Activated T-cell treated with anti-CD3 and anti-CD28 coated beads, Interleukin-2, amount 50 U/mL, for 48 hours (primary cell): ENCODE measurements at places on chromosomes 16 and 17.

DNA sequence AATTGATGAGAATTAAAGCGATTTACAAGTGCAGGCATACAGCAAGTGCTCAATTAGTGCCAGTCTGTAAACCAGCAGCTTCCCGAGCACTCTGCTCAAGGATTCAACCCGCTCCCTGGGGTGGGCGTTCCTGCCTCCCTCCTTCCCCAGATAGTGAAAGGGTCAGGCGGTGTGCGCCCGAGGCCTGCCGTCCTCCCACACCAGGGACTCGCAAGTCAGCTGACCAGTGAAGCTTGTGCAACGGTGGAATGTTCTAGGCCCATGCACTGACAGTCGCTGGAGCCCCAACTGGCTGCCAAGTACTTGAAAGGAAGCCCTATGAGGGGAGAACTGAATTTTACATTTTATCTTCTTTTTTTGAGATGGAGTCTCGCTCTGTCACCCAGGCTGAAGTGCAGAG, 53.5 kb upstream of the PABPN1L start:
- DNase-seq, result no peak

DNA sequence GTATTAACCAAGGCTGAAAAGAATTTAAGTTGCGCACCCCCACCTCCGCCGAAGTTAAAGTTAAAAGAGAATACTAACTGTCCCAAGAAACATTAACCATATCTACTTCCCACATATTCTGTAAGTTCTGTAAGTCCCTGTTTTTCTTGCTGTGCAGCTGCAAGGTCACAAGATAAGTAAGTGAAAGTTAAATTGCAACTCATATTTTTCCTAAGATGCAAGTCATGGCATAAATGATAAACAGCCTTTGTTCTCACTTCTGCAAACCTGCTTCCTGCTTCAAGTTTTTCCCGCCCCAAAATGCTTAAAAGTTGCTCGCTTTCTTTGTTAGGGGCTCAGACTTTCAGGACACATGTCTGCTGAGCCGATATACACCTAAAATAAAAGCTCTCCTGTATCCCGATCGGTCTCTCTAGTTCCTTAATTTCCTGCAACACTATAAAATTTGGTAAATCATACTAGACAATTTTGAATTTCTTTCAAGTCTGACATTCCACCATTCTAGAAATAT, 32.6 kb upstream of the ABCA9 start:
- no peak for DNase-seq

- no peak for DNase-seq
Measured at GRCh38 chr16:56319376-56319775, 106.0 kb downstream of the AMFR start.

GRCh38 chr17:73510981-73511718, 133.1 kb downstream of the SDK2 start:
- no peak for DNase-seq

DNA sequence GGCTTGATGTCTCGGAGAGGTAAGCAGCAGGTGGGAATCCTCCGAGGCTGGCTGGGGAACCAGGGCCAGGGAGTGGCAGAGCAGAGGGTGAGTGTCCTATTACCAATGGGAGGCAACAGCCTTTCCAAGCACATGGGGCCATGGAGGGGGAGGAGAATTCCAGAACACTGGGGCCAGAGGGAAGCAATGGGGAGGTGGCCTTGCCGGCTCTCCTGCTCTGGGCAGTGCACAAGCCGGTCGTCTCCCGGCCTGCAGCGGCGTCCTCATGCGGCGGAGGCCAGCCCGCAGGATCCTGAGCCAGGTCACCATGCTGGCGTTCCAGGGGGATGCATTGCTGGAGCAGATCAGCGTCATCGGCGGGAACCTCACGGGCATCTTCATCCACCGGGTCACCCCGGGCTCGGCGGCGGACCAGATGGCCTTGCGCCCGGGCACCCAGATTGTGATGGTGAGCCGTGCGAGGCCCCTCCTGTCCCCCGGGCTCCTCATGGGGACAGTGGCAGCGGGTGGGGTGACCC, 21.9 kb downstream of the SGSH start:
- DNase-seq, result no peak

DNA sequence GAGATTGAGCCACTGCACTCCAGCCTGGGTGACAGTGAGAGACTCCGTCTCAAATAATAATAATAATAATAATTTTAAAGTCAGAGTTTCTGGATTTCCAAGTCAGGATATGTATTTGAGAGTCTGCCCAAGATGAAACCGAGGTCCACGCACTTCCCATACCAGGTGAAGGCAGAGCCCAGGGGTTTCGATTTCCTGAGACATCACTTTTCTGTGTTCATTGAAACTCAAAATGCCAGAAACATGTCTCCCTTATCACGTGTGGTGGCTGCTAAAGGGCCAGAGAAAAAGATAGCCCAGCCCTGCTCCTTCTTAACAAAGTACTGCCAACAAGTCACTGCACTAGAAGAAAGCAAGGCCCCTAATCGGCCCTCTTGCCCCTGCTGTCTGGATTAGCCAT, 9.8 kb upstream of the RNF157 start:
- no peak for DNase-seq

- DNase-seq, result no peak
Measured at GRCh38 chr16:10881479-10882030, 4.6 kb downstream of the CIITA start.

GRCh38 chr16:23687034-23687808, 8.5 kb downstream of the PLK1 start:
- no peak for DNase-seq

DNA sequence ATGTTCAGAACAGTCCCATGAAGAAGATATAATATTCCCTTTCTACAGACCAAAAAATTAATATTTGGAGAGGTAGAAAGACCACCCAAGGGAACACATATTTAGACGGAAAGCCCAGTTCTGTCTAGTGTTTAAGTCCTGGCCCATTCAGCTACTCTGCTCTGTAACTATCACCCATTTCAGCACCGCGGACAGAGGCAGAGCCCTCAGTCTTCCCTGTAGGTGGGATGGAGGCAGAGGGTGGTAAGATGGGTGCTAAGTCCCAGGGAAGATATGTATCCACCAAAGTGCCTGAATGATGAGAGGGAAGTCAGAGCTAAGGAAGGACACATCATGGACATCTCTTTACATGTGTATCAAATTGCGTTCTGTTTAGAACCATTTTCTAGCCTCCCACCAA, 27.8 kb upstream of the C16orf78 start:
- DNase-seq, result peak; percentile 20

- peak; percentile 74 for DNase-seq
Measured at GRCh38 chr17:78272181-78272913, 40.9 kb downstream of the TMEM235 start.

DNA sequence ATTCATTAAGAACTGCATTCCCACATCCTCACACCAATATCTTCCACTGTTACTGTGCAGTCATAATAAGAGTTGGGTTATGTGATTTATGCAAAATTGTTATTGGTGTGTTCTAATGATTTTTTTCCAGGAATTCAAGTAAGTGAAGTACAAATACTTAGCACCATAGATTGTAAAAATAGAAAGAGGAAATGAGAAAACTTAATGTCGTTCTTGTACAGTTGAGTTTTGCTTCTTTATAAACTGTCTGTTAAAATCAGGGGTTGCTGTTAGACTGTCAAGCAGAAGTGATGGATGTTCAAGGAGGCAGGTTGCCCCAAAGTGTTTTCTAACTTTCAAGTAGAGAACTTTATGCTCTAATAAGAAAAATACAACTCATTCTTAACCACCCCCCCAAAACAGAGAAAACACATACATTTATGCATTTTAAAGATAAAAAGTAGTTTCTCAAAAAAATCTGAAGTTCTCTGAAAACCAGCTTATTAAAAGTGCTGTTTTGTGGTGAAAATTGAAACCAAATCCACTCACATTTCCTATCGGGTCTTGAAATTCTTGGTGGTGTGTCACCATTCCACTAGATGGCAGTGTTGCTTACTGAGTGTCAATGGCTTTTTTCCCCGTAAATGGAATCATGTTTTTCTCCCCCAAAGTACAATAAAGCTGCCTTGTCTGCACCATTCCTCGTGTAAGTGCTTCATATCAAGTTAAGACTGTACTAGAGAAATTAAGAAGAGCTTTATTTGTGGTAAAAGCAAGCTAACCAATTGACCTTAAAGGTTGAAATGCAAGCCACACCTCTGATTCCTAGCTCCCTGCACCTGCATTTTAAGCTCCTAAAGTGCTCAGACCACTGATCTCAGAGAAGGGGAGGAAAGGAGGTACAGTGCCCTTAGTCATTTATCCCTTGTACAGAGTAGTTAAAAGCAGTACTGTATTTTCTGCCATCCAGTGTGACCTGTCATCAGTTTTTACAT, 4.7 kb upstream of the IGSF6 start:
- no peak for DNase-seq

GRCh38 chr17:45742251-45742650, 41.9 kb upstream of the CRHR1 start:
- DNase-seq, result no peak

GRCh38 chr16:27781981-27782880, 232.3 kb downstream of the KATNIP start:
- no peak for DNase-seq

DNA sequence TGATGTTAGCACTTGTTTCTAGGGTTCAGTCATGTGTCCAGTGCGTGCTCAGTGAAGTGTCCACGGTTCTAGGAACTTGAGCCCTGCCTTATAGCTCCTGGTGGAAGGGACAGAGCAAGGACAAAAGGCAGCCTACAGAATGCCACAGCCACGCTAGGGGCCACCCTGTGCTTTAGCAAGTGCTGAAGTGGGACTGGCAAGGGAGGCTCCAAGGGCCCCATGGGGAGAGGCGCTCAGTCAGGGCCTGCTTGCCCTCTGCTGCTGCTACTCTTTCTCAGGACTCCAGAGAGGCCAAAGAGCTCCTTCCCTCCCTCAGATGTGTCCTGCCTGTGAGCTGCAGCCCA, 6.8 kb downstream of the NT5C start:
- no peak for DNase-seq

DNA sequence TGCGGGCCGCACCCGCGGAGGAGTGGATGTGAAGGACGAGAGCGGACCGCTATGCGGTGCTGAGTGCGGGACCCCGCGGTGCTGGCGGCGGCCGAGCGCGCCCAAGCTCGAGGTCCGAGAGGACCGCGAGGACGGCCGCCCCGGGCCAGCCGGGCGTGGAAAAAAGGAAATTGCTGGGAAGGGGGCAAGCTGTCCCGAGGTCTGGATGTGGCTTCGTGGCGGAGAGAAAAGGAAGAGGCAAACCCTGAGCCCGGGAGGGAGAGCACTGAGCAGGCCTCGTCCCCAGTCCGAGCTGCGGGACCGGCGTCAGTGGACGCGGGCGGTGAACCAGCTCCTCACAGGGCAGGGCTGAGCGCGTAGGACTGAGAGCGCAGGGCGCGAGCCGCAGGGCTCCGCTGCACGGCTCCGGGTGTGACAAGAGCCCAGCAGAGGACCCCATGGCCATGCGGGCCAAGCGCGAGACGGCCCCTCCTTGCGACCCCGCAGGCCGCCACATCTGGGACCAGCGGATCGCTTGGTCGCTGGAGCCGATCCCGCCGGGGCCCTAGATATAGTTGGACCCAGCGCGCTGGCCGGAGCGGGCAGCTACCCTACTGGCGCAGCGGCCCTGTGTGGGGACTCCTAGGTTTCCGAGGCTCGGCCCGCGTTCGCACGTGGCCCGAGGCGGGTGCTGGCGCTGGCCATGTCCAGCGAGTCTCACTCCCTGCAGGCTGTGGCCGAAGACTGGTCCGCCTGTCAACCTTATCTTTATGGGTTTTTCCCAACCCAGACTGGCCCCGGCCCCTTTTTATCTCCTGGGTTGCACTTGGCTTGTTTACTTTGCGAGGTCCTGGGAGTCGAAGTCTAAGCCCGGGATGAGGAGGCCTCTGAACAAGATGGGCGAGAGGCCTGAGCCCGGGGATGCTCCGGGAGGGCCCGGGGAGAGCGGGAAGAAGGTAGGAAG, 2.4 kb downstream of the TBX4 start:
- no peak for DNase-seq

DNA sequence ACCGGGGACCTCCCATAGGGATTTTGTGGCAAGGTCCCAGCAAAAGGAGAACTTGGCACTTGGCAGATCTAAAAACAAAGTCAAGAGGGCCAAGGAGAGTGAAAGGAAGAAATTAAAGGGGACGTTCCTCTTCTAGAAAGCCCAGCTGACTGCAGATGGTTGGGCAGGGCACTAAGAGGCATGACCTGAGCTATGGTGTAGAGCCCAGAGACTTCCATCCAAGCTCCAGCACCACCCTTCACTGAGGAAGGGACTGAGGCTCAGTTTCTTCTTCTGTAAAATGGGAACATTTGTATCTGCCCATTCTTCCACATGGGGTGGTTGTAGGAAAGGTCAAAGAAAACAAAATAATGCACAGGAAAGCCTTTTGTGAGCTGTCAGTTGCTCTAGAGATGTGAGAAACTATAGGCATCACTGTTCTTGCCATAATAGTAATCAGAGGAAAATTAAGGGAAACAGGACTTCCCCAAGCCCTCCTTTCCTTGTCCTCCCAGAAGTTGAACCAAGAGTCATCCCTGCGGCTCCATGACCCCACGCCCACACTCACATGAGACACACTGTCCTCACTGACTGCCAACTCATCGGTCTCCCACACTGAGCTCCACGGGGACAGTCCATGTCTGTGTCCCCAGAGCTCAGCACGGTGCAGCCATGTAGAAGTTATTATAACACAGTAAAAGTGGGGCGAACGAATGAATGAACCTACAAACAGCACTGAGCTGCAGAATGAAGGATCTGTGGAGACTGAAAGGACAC, 10.4 kb downstream of the CD300LF start:
- no peak for DNase-seq

DNA sequence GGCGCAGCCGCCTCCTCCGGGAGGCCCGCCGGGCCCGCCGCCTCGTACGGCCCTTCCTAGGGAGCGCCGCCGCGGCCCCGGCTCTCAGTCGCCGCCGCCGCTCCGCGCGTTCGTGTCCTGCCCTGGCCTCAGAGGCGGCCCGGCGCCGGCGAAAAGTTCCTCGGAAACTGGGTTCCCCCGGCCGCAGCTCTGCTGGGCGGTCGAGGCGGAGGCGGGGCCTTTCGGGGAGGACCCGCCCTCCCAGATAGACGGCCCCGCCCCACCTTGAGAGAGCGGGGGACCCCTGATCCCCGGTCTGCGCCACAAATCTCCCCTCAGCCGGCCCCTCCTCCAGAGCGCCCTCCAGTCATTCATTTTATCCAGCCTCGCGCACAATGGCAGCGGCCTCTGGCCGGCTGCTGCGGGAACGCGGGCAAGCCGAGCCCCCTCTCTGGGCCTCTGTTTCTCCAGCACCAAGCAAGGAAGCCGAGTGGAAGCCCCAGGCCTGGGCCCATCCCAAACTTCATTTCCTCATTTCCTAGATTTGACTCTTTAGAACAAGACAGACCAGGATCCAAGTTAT, at the start of gene SREBF1:
SREBF1 (minus strand) TSS at position 169 of the 562 bp plus-strand sequence. CDS start 169 bp downstream, outside the sequence.
- peak; percentile 78 for DNase-seq

DNA sequence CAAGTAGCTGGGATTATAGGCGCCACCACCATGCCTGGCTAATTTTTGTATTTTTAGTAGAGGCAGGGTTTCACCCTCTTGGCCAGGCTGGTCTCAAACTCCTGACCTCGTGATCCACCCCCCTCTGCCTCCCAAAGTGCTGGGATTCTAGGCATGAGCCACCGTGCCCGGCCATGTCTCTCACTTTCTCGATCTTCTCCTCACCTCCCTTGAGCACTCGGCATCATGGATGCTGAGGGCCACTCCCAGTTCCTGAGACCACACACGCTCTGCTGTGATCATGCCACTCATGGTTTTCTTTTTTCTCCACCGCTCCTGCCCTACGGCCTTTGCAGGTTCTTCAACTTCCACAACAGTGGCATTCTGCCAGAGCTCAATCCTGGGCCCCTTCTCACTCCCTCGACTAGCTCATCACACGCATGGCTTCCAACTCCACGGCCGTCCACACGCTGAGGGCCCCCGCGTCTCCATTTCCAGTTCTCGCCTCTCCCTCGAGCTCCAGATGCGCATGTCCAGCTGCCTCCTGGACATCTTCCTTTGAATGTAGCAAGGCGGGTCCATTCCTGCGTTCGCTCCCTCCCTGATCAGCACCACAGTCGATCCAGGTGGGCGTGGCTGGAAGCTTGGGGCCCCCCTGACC, 5.5 kb upstream of the NCBP3 start:
- DNase-seq, result no peak
